Esophagus mucosa (tissue), 1 donor: ENCODE measurements at places on chromosomes 3 and 15. TPM values are rescaled to one million over a fixed set of nuclear protein-coding genes. Genes with fewer than 3 reads are reported as not detected.

OSBPL10 gene
- 29.1 TPM for total RNA-seq

- no peak for ATAC-seq
Observed at GRCh38 chr3:123688241-123688747, 103.4 kb upstream of the HACD2 start.

GRCh38 chr3:10647376-10647775 is 142.0 kb upstream of the ATP2B2 start:
- ATAC-seq, result no peak

DNA sequence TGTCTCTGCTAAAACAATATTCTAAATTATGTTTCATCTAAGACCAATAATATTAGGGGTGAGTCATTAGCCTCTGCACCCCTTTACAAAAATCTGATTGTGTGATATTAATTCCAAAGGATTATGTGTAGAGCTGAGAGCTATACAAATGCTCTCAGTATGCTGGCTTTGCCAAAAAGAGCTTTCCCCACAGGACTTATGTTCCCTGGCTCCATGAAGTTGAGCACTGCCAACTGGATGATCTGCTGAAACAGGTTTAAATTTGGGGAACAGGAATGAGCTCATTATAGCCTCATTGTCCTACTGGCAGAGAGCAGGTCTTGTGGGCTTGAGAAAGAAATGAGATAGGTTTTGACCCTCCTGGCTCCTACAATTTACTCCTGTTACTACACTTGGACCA is 347.8 kb upstream of the LMCD1 start:
- ATAC-seq, result peak; percentile 94

GRCh38 chr15:33074942-33075341 is 119.6 kb downstream of the FMN1 start:
- ATAC-seq, result peak; percentile 79

- ATAC-seq, result no peak
Observed at GRCh38 chr3:143535994-143536784, 312.1 kb downstream of the SLC9A9 start.

GRCh38 chr3:193190146-193190786 is 50.8 kb upstream of the PLAAT1 start:
- peak; percentile 86 for ATAC-seq

ZPLD1 gene
- total RNA-seq, result not detected

- ATAC-seq, result no peak
Observed at GRCh38 chr15:58446521-58446920, 14.7 kb downstream of the LIPC start.

GHSR gene
- total RNA-seq, result not detected

- ATAC-seq, result peak; percentile 48
Observed at GRCh38 chr15:57540211-57540610, 51.5 kb upstream of the MYZAP start.

DNA sequence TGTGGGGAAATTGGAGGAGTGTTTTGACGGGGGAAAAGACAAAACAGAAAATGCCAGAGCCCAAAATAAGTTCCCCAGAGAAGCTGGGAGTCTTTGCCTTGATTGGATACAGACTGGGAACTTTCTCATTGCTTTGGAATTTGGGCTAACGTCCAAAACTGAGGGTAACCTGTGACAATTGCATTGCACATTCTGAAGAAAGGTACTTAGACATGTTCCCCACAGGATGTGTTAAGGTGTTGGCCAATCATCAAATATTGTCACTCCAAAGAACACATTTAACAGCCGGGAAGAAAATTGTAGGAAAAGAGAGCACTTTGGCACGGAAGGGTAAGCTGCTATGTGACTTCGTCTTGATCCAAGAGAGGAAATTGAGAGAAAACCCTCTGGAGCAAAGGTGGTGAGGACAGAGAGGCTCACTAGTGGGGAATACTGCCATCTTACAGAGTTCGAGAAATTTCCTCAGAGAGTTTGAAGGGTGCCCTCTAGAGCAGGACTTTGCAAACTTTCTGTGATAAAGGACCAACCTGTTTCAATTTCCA is 619.5 kb upstream of the TBL1XR1 start:
- ATAC-seq, result peak; percentile 33

GRCh38 chr3:61008998-61009380 is 242.3 kb downstream of the FHIT start:
- ATAC-seq, result no peak

GRCh38 chr3:182912474-182912873 is 67.9 kb downstream of the DCUN1D1 start:
- no peak for ATAC-seq

DNA sequence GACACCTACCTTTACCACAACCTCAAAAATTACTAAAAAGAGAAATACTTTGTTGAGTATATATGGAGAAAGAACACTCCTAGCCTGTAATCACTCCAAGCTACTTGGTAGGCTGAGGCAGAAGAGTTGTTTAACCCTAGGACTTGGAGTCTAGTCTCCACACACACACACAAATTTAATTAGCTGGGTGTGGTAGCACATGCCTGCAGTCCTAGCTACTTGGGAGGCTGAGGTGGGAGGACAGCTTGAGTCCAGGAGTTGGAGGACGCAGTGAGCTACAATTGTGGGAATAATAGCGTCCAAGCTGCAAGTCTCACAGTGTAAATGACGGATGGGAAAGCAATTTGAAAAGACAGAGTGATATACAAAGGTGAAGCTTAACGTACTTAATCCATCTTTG is 50.5 kb downstream of the LDHAL6B start:
- ATAC-seq, result no peak

- ATAC-seq, result peak; percentile 79
Observed at GRCh38 chr3:194103983-194104751, 31.8 kb upstream of the HES1 start.

DNA sequence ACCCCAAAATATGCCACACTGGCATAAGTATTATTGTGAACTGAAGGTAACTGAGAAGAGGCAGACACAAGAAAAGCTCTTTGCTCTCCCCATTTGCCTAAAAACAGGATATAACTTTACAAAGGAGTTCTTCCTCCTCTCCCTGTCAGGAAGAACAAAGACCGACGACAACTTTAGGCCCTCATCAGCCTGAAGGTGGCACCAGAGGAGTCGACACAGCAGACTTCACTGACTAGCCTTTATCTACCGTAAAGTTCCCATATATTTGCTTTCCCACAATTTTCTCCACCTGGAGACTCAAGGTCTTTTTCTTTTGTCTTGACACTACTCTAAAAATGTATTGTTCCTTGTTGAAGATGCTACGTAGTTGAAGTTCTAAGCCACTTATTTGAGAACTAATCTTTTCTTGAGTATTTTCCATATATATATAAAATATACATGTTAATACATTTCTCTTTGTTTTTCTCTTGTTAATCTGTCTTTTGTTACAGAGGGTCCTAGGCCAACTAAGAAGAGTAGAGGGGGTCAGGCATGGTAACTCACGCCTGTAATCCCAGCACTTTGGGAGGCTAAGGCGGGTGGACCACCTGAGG is 16.2 kb upstream of the XIRP1 start:
- ATAC-seq, result peak; percentile 52

- no peak for ATAC-seq
Observed at GRCh38 chr3:111548756-111549155, 6.8 kb downstream of the CD96 start.

AADACL2 gene
- not detected for total RNA-seq

DNA sequence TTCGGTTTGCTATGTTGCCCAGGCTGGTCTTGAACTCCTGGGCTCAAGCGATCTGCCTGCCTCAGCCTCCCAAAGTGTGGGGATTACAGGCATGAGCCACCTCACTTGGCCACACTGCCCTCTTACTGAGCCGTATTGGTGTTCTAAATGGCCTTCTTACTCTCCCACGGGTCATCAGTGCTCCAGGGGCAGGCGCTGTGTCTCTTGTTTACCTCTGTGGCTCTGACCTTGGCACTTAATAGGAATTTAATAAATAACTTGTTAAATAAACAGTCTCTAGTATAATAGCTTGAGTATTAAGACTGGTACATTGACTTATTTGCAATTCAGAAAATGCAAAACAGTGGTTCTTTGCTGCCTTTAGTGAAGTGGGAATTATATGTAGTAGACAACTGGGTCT is 13.7 kb downstream of the FLNB start:
- no peak for ATAC-seq

CMTM8 gene
- total RNA-seq, result 1.00 TPM

- no peak for ATAC-seq
Observed at GRCh38 chr3:181056136-181056732, 66.7 kb upstream of the DNAJC19 start.

GRCh38 chr15:82095803-82096202 is 50.0 kb upstream of the MEX3B start:
- ATAC-seq, result no peak

DNA sequence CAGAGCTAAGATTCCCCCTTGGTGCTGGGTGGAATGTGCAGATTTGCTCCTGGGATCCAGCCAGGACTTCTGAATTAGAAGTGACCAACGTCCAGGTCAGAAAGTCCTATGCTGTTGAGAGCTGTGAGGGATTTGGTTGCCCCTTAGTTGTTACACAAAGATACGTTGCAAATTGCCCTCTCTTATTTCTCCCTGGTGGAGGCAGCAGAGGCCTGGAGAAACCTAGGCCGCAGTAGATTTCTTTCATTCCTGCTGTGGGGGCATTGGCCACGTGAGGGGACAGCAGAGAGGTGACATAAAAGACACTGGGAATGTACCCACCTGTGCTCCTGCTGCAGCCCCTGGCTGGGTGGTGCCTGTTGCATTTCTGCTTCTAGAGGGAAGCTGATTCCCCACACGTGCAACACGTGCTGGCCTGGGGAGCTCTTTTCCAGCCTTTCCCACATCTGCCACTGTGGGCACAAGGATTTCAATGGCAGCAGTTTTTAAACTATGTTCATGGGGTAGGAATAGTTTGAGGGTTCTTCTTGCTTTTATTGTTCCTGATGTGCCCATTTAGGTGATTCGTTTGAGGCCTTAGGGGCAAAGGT is 65.7 kb downstream of the SYNM start:
- no peak for ATAC-seq

GRCh38 chr3:114584734-114585371 is 291.0 kb downstream of the TIGIT start:
- no peak for ATAC-seq

- ATAC-seq, result no peak
Observed at GRCh38 chr3:17258823-17259436, 374.2 kb downstream of the PLCL2 start.

DNA sequence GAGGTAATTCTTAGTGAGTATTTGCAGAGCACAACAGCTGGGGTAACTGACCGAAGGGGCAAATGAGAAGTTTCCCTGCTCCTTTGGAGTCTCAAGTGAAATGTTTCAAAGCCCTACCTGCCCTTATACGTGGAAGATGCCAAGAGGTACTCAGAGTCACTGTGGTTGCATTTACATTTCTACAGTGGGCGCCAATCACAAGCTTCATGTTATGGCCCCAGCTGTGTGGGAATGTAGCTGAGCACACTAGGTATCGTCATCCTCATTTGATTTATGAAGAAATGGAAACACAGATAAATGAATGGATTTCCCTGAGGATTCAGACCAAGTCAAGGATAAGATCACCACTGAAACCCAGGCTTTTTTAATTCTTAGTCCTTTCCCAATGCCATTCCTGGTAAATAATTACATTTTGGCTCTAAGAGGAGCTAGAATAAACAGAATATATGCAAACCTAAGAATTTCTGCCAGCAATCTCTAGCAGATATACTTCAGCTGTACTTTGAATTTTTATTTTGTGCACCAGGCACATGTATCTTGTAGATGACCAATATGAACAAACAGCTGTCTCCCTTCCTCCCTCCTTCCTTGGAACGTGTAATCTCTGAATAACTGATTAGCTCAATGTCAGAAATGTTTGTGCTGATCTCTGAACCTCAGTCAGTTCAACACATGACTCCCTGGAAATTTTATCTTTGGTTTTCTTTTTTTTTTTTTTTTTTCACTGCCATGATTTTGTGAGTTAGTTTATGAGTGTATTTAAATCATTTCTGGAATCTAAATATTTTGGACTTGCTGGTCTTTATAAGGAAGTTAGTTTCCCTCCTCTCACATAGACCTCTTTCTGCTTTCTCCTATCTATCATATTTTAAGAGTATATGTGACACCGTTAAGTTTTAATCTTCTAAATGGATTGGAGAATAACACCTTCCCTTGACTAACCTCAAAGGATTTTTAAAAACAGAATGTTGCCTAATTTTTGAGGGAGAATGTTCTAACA is 69.2 kb downstream of the MAP2K5 start:
- ATAC-seq, result no peak

DNA sequence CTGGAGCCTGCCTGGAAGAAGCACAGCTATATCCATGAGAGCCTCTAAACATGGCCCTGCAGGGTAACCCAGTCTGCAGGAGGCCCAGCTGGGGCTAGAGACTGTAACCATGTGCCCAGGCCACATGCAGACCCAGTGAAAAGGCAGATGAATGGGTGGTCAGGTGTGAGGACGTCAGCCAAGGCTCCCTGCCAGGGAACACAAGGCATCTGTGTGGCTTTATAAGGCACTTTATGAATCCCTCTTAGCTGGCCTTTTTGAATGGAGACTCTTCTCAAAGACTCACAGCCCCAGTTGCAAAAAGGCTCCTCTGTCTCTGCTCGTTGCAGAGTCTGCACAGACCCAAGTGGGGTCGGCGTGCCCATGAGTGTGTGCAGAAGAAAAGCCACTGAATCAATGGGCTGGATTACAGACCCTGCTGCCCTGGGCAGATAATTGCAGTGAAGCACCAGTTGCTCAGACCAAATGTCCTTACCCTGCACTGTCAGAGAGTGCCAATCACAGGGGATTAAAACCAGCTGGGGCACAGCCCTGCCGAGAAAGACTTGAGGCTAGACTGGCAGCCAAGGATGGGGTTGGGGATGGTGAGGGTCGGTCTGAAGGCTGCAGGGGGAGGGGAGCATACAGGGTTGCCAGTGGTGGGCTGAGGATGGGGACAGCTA is 154.2 kb downstream of the RAB11A start:
- ATAC-seq, result no peak

NANOGP8 gene
- total RNA-seq, result 0.44 TPM

DNA sequence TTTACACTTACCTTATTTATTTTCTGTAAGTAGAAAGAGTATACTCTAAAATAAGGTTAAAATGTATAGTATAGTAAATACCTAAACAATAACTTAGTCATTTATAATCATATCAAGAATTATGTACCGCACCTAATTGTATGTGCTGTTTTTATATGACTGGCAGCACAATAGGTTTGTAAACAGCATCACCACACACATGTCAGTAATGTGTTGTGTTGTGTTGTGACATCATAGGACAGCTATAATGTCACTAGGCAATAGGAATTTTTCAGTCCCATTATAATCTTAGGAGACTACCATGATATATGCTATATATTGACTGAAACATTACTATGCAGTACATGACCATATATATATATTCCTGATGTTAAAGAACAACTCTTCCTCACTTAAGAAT is 99.9 kb upstream of the CNTN4 start:
- ATAC-seq, result no peak

ZNF501 gene
- total RNA-seq, result 1.1 TPM
